ENCODE measurements at places on chromosomes 4 and X.

DNA sequence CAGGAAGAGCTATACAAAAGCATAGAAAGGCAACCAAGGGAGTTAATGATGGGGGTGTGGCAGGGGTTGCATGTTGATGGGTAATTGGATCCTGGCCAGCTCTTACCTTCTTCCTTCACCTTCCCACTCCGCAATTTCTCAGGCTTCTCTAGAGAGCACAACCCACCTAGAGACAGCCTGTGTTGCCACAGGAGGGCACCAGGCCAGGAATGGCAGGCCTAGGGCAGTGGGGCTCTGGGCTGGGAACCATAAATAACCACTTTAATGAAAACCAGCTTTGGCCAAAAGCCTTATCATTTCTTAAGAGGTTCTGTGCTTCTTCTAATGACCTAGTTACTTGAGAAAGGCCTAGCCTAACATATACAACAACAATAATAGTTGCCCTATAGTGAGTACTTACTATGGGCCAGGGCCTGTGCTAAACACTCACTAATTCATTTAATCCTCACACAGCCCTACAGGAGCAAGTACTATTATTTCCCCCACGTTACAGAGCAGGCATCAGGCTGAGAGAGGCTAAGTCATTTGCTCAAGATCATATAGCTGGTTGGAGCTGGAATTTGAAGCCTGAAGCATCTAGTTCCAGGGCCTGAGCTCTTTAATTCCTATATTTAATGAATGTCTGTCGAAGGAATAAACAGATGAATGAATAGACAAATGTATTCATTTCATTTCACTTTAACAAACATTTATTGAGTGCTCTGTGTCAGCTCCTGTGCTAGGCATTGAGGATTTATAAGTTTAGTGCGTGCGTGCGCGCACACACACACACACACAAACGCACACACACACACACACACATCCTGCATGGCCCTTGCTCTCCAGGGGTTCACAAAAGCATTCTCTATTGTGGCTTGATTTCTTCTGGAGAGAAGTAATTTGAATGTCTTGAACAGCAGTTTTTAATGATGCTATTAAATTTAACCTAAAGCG is 66.8 kb downstream of the RTL9 start:
- no peak for DNase-seq

DNA sequence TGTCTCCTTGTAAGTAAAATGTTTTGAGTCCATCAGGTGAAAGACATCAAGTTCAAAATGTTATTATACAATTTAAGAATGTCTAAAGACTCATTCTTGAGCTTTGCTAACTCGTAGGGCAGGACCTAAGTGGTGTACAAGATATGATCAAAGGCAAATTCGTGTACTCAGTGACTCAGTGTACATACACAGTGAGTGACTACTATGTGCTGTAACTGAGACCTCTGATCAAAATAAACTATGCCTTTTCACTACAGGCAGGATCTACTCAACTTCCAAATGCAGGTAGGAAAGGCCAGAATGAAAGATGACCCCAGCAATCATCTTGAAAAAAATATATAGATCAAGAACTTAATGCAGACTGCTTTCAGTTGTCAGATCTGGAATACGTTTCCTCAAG is 49.9 kb downstream of the ADGRG2 start:
- no peak for DNase-seq

GRCh38 chr4:39231660-39232059 is 49.3 kb downstream of the WDR19 start:
- DNase-seq: no peak

- no peak for DNase-seq
These were observed 22.1 kb upstream of the TRIM60 start for GRCh38 chr4:165009493-165010227.

- no peak for DNase-seq
These were observed 485.0 kb upstream of the FAT1 start for GRCh38 chr4:187208651-187209050.

- DNase-seq: no peak
These were observed 162.1 kb upstream of the SLC7A11 start for GRCh38 chr4:138404251-138404650.

DNA sequence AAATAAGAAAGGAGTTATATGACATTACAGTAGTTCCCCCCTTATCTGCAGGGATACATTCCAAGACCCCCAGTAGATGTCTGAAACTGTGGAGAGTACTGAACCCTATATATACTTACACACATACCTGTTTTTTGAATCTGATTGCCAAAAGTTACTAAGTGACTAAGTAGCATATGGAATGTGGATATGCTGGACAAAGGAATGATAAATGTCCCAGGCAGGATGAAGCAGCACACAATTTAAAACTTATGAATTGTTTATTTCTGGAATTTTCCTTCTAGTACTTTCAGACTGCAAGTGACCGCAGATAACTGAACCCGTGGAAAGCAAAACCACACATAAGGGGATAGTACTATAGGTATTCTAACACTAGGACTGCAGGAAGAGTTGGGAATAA is 22.7 kb downstream of the UGDH start:
- DNase-seq: no peak

- DNase-seq: no peak
These were observed 124.5 kb upstream of the ARSJ start for GRCh38 chr4:114103908-114104307.

- no peak for DNase-seq
These were observed 29.0 kb downstream of the HAND2 start for GRCh38 chr4:173500841-173501591.

DNA sequence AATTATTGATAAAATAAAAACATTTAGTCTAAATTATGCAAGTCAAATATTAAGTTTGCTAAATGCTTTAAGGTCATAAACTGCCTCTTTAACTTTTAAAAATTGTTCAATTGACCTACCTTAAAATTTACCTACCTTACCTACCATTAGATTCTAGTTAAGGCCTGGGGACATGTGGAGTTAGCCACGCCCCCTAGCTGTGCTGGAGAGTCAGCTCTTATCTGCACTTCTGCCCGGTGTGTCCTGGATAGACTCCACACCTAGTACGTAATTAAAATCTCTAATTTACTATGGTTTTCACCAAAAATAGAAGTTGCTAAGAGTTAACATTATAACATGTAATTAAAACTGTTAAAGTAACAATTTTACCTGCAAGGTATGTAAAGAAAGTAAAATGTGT is 22.7 kb downstream of the TENM3 start:
- no peak for DNase-seq

DNA sequence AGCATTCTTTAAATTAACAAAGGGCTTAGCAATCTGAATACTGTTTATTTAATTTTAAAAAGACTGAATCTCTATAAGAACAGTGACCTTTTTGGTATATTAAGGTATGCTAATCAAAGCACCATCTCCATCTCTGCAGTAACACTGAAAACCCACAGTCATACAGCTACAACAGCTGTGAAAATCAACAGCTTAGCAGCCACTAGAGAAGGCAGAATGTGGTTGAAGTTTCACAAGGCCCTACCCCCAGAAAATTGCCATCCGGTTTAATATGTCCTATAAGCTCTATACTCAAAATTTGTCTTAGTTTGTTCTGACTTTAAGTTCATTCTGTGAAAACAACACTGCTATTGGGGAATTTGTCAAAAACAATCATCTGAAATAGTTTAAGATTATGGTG is 128.7 kb downstream of the OPHN1 start:
- DNase-seq: no peak

DNA sequence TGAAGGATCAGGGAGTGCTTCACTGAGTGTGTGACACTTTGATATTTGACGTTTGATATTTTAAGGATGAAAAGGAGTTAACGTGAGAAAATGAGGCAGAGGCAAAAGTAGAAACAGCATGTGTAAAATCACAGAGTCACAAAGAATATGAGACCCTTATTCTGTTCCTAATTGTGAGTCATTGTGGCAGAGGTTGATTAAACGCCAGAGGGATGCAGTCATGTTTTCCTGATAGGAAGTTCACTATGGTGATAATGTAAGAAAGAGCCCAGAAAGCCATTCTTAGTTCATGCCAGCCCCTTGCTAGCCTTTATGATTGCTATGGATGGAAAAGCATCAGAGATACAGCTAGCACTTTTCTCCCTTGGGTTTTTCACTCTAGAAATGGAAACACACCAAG is 33.5 kb upstream of the IGSF1 start:
- no peak for DNase-seq

GRCh38 chr4:44522761-44523445 is 74.3 kb upstream of the KCTD8 start:
- DNase-seq: no peak

DNA sequence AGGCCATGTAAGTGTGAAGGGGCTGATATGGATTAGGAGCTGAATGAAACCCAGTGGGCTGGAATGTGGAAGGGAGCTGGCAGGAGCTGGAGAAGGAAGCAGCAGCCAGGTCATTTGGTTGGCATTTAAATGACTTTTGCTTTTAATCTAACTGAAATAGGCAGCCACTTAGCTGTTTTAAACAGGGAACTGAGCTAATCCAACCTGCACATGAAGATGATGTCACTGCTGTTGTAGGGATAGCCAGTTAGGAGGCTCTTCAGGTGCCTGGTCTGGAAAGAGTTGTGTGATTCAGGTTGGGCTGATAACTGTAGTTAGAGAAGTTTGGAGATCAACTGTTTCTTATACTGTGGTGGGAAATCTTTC is 122.4 kb downstream of the PALLD start:
- no peak for DNase-seq

- peak; percentile 57 for DNase-seq
These were observed 282.9 kb downstream of the USP46 start for GRCh38 chr4:52376132-52376704.

GRCh38 chr4:153809307-153809706 is 20.4 kb upstream of the SFRP2 start:
- DNase-seq: no peak

DNA sequence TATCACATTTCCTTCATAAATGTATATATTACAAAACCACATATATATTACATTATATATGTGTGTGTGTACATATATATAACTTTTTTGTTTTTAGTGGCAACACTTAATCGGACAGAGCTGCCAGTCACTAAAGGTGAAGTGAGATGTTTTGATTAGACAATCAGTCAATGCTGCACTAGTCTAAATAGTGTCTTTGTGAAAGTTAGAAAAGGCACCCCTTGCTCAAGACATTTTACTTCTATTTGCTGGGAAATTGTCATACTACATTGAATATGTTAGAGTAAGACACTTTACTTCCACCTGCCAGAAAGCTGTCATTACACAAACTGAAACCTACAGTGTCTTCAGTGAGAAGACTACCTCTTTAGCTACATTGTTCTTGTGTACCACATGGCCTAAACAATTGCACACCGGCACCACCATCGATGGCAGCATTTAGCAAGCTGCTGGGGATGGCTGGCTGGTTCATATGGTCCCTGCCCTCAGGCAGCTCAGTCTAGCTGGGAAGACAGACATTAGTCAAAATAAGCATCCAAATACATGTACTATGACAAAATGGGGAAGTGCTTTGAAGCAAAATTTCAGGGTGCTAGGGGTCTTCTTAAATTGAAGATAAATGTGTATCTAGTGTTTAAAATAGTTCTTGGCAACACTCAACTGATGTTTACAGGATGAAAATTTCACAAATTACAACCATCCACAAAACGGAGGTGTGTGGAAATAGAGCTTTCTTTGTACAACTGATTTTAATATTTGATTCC is 148.1 kb upstream of the GATB start:
- DNase-seq: no peak

GRCh38 chr4:101853691-101854090 is 63.2 kb downstream of the BANK1 start:
- no peak for DNase-seq

GRCh38 chrX:15834053-15834452 is 20.6 kb downstream of the AP1S2 start:
- DNase-seq: no peak

GRCh38 chr4:133823177-133823576 is 378.4 kb downstream of the PABPC4L start:
- DNase-seq: no peak

GRCh38 chr4:244471-244870 is 60.8 kb downstream of the ZNF732 start:
- DNase-seq: peak; percentile 28

GRCh38 chrX:118824173-118824730 is 628 bp downstream of the ZCCHC12 start:
- peak; percentile 46 for DNase-seq

GRCh38 chr4:150769248-150769647 is 187.3 kb downstream of the MAB21L2 start:
- no peak for DNase-seq

GRCh38 chr4:61220556-61220955 is 20.4 kb downstream of the ADGRL3 start:
- DNase-seq: no peak

- no peak for DNase-seq
These were observed 20.4 kb upstream of the CYP4V2 start for GRCh38 chr4:186170966-186171365.

GRCh38 chr4:111535792-111536191 is 609.5 kb upstream of the FAM241A start:
- no peak for DNase-seq

DNA sequence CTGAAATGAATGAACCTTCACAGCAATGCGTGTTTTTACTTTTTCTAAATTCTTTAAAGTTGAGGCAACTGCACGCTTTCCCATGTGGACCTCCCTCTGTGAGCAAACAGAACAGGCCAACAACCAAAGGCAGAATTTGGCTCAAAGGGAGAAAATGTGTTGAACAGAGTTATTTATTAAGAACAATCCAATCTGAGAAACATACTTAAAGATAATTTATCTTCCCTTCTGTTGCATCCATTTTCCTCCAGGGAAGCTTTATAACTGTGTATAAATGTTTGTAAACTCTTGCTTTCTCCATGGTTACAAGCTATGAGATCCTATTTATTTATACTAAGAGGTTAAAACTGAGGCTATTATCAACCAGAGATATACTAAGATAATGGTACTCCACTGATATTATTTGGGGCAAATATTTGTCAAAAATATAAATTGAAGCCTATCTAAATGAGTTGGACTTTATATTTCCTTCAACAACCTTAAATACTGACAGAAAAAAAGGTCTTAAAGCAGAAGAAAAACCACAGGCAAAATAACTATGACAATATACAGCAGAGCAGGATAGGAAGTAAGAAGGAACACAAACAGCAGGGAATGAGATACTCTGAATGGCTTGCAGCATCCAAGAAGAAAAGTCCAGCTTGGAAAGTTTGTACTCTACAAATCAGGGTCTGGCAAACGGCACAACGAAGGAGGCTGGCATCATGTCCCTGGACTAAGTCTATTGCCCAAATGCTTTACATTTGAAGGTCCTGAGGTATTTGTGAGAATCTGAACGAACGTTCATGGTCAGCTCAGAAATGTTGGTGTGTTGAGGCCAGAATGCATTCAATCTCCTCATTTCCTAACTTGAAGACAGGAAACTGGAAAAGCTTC is 663.2 kb upstream of the INTU start:
- no peak for DNase-seq

- DNase-seq: no peak
These were observed 12.3 kb upstream of the IL21 start for GRCh38 chr4:122633211-122633610.

Data from SK-N-DZ (cell line).